ENCODE measurements at places on chromosomes 6 and 20. TPM values are rescaled to one million over a fixed set of nuclear protein-coding genes. Genes with fewer than 3 reads are reported as not detected.

CST5 gene
- not detected for polyA plus RNA-seq

HUS1B gene
- polyA plus RNA-seq: not detected

CMTR1 gene
- polyA plus RNA-seq: 7.8 TPM

BEND3 gene
- 0.13 TPM for polyA plus RNA-seq

PTPRT gene
- 0.03 TPM for polyA plus RNA-seq

CD40 gene
- 47.7 TPM for polyA plus RNA-seq

CSNK2B gene
- 122 TPM for polyA plus RNA-seq

HAO1 gene
- not detected for polyA plus RNA-seq

TBCC gene
- polyA plus RNA-seq: 14.4 TPM

TFAP2D gene
- polyA plus RNA-seq: not detected

TBC1D7 gene
- polyA plus RNA-seq: 6.0 TPM

SAPCD1 gene
- 3.2 TPM for polyA plus RNA-seq

WFDC10B gene
- not detected for polyA plus RNA-seq

TOX2 gene
- 6.8 TPM for polyA plus RNA-seq

SIRPD gene
- polyA plus RNA-seq: not detected

CST3 gene
- polyA plus RNA-seq: 1,561 TPM

FOXS1 gene
- polyA plus RNA-seq: 11.4 TPM

STX11 gene
- polyA plus RNA-seq: 2.0 TPM

FHL5 gene
- polyA plus RNA-seq: 37.6 TPM

ZNF341 gene
- 4.1 TPM for polyA plus RNA-seq

TSBP1 gene
- not detected for polyA plus RNA-seq

SSTR4 gene
- polyA plus RNA-seq: not detected

MAS1 gene
- polyA plus RNA-seq: not detected

OTOR gene
- not detected for polyA plus RNA-seq
